NCI-H69 (cell line): ENCODE measurements at places on chromosomes 16 and 17.

- no peak for DNase-seq
Observed at GRCh38 chr17:73553311-73553710, 90.9 kb downstream of the SDK2 start.

GRCh38 chr16:13919330-13919682 is 648 bp upstream of the ERCC4 start:
- peak; percentile 71 for DNase-seq

DNA sequence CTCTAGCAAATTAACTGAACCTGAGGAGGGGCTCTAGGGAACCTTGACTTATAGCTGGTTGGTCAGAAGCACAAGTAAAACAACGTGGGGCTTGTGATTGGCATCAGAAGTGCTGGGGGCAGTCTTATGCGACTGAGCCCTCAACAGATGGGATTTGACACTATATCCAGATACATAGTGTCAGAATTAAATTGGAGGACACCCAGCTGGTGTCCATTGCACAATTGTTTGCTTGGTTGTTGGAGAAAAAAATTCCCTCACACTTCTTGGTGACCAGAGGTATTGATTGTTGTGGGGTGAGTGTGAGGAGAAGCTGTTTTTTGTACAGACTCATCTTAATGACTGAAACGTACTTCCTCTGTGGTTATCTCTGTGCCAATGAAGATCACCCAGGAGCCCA is 59.7 kb downstream of the NTN1 start:
- DNase-seq, result no peak

DNA sequence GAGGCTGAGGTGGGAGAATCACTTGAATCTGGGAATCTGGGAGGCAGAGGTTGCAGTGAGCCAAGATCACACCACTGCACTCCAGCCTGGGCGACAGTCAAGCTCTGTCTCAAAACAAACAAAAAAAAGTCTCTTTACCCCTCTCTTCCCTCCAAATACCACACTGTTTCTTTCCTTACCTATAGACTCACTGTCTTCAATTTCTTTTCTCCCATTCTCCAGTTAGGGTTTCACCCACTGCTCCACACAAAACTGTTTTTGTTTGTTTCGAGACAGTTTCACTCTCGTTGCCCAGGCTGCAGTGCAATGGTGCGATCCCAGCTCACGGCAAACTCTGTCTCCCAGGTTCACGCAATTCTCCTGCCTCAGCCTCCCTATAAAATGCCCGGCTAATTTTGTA is 6.1 kb upstream of the CD2BP2 start:
- no peak for DNase-seq

DNA sequence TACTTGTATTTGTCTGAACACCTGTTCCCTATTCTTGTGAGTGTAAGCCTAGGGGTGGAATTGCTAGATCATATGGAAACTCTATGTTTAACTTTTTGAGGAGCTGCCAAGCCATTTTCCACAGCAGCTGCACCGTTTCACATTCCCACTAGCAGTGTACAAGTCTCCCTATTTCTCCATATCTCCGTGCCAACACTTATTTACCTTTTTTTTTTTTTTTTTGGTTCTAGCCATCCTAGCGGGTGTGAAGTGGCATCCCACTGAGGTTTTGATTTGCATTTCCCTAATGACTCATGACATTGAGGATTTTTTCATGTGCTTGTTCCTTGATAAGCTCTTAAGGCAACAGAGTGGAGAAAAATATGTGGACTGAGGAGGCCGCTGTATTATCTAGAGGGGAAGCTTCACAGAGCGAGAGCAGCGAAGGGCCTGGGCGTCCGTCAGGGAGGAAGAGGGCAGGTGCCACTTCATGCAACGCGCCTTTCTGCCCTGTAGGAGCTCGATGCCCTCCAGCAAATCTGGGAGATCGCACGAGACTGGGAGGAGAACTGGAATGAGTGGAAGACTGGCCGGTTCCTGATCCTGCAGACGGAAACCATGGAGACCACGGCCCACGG is 50.0 kb downstream of the DNAH2 start:
- DNase-seq, result peak; percentile 2

DNA sequence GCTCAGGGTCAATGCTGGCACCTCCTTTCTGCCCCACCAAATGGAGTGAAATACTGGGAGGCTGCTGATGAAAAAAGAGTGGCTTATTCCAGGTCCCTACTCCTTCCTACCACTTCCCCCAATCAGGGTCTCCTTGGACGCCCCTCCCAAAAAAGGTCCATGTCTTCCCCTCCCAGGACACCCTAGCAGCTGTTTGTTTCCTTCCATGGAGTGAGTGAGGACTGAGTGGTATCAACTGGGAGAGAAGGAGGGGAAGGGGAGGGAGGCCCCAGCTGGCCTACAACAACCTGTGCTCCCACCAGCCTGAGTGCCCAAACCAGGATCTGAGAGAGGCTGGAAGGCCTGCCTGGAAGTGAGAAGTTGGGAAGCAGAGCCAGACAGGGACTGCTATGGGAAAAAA is 28.7 kb upstream of the NGFR start:
- DNase-seq, result no peak

- DNase-seq, result no peak
Observed at GRCh38 chr17:57266902-57267311, 10.6 kb downstream of the MSI2 start.

DNA sequence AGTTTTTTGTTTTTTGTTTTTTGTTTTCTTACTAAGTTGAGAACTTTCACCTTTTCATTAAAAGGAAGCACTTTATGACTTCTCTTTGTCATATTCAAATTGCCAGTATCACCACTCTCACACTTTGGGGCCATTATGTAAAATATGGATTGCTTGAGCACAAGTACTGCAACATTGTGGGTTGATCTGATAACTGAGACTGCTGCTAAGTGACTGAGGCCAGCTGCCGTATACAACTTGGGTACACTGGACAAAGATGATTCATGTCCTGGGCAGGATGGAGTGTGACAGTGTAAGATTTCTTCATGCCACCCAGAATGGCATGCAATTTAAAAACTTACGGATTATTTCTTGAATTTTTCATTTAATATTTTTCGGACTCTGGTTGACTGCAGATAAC is 7.8 kb downstream of the TTC19 start:
- DNase-seq, result no peak

DNA sequence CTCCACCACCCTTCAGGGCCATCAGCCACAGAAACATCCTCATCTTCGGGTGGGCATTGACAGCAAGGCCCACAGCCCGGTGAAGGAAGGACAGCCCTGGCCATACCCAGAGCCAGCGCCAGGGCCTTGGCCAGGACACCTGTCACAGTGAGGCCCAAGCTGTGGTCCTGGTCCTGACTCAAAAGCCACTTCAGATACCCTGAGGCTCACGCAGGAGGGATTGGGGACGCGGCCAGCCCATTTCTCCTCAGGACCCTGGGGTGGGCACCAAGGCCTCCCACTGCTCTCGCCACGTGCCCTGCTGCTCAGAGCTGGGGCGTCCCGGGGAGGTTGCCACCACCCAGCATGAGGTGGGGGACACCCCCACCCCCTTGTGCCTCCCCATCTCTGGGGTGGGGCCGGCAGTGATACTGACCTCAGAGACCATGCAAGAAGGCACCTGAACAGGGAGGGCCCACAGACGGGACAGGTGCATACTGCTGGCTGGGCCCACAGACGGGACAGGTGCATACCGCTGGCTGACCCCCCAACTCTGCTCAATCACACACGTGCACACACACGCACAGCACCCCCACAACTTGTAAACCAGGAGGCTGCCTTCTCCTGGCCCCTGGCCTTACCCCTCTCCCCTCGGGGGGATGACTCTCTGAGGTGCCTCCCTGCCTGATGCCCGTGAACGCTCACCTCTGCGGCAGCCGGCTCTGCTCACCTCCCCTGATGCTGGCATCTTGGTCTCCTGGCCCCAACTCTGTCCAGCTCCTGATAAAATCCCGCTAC is 14.2 kb downstream of the SLC7A5 start:
- DNase-seq, result no peak

DNA sequence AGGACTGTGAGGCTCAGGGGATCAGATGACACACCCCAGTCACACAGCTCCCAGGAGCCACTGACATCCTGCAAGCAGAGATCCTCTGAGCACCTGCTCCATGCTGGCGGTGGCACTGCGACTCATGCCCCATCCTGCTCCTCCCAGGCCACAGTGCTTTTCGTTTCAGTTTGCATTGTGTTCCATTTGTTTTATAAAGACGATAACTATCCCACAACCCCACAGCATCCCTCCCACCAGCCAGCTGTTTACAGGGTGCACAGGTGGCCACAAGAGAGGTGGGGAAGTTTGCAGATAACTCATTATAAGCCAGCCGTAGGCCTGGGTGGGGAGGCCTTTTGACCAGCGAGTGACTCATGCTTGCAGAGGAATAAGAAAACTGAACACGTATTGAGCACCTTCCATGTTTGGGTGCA is 28.2 kb downstream of the BCO1 start:
- peak; percentile 32 for DNase-seq

DNA sequence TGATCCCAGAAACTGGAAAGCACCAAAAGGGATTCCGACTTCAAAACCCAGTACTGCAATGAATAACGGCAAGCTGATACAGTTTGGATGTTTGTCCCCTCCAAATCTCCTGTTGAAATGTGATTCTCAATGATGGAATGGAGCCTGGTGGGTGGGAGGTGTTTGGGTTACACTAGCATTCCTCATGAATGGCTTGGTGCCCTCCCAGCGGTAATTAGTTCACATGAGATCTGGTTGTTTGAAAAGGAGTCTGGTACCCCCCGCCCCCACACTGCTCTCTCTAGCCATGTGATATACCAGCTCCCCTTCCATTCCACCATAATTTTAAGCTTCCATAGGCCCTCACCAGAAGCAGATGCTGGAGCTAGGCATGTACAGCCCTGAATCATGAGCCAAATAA is 40.1 kb downstream of the RANBP10 start:
- no peak for DNase-seq

GRCh38 chr17:10803350-10803749 is 549 bp downstream of the TMEM238L start:
- no peak for DNase-seq

GRCh38 chr17:36130346-36130745 is 26.7 kb downstream of the CCL4 start:
- DNase-seq, result no peak

DNA sequence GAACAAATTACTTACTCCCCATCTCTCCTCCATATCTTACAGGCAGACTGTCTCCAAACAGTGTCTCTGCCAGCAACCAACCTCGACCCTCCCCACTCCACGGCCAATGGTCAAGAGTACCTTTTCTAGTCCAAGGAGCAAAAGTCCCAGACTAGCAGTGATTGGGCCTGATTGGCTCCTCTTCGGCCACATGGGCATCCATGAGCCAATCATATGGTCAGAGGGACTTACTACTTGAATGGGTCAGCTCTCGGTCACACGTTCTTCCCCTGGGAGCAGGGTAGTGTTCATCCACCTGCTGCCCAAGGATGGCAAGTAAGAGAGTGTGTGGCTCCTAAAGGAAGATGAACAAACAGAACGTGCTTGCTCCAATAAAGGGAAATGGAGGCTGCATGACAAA is 84.6 kb downstream of the C16orf78 start:
- no peak for DNase-seq

GRCh38 chr16:4607841-4608703 is 6.6 kb downstream of the UBALD1 start:
- no peak for DNase-seq

GRCh38 chr17:50020841-50021599 is 26.0 kb upstream of the DLX3 start:
- peak; percentile 12 for DNase-seq

GRCh38 chr16:78778101-78779004 is 678.9 kb downstream of the WWOX start:
- no peak for DNase-seq

GRCh38 chr17:12406623-12407215 is 259.0 kb upstream of the MYOCD start:
- no peak for DNase-seq

DNA sequence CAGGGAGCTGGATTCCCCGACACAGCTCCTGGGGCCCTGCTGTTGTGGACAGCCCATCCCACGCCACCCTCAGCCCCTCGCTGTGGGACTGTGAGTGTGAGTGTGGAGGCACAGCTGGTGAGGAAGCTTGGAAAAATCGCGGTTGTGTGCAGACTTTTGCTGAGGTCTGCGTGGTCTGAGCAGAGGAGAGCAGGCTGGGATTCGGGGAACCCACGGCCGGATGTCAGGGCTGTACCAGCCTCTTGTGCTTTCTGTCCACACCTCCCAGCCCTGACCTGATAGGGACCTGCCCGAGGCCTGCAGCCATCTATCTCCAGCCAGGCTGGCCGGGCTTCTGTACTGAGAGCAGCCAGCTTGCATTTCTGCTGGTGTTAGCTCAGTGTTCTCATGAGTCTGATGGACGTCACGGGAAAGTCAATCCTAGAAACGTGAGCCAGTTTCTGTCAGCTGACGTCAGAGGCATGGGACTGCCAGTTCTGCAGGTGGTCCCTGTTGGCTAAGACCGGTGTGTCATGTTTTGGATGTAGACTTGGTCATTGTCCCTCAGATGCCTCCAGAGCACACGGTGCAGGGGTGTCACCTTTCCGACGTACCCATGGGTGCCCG is 72.8 kb upstream of the ZNF750 start:
- DNase-seq, result no peak

- DNase-seq, result no peak
Observed at GRCh38 chr16:55031481-55031880, 100.8 kb downstream of the IRX5 start.

DNA sequence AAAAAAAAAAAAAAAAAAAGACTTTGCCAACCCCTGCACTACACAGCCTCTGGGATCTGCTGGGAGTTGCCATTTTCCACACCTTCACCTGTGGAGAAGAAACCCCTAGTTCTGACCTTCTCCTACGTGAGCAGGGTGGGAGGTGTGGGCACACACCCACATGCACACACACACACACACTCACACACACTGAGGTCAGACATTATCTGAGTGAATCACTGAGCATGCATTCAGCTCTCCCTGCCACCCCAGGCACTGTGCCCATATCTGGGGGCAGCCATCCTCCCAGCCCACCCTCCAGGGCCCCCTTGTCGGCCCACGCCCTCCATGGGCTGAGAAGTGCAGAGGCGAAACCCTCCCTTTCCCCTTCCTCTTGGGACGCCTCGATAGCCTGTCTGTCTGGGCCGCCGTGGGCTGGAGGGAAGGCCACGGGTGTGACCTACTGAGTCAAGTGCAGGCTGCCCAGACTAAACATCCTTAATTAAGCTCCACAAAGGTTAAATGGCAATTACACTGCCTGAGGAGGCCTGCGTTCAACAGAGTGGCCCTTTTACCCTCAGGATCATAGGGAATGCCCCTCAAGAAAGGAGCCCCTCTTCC is 143.8 kb downstream of the C16orf95 start:
- DNase-seq, result no peak

- no peak for DNase-seq
Observed at GRCh38 chr17:351449-351738, 1.2 kb downstream of the RPH3AL start.

DNA sequence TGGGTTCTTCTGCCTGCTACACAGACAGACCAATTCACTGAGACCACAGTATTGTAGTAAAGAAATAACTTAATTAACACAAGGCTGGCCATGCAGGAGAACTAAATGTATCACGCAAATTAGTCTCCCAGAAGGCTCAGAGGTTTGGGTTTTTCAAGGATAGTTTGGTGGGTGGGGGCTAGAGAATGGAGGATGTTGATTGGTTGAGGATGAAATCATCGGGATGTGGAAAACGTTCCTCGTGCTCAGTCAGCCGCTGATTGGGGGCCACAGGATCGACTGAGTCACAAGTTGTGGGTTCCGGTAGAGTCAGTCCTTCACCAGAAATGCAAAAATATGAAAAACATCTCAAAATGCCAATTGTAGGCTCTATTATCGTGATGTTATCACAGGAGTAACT is 18.7 kb downstream of the RHOT1 start:
- DNase-seq, result no peak

- no peak for DNase-seq
Observed at GRCh38 chr16:576823-577201, 7.0 kb downstream of the PIGQ start.

- DNase-seq, result peak; percentile 13
Observed at GRCh38 chr16:14562691-14563491, 67.2 kb downstream of the PARN start.
